Upper lobe of right lung (tissue), 1 donor: ENCODE measurements at places on chromosomes 12 and 14.

- DNase-seq: no peak
These were observed 9.8 kb downstream of the CCER1 start for GRCh38 chr12:90945070-90945649.

DNA sequence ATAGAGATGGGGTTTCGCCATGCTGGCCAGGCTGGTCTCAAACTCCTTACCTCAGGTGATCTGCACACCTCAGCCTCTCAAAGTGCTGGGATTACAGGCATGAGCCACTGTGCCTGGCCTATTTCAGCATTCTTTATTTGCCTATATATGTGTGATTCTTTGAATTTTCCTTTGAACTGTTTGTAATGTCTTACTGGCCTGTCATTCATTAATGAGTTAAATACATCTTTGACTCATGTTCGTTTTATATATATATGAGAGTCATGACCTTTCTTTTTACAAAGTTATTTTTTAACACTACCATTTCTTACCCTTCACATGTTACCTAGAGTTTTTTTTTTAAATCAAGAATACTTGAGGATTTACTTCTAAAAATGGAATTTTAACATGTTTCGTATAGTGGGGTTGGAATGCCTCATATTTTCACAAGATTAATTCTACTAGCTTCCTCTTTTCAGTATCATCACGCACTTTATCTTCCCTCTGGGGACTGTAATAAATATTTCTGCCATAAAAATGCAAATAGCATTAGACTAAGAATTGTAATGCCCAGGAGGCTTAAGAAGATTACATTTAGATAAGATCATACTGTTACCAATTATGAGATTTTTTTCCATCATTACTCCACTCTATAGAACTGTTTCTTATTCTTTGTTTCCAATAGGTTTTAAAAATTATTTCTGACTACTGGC is 66.7 kb downstream of the NTN4 start:
- DNase-seq: no peak

GRCh38 chr12:47904713-47905709 is at the start of gene VDR:
VDR (minus strand) TSS chr12:47904994; CDS start chr12:47879113, 25,881 bp downstream.
- DNase-seq: peak; percentile 92

GRCh38 chr12:43848226-43848507 is 12.3 kb downstream of the TMEM117 start:
- DNase-seq: no peak

GRCh38 chr14:54591461-54591860 is 24.5 kb downstream of the SAMD4A start:
- DNase-seq: no peak

GRCh38 chr14:104291123-104292000 is 153.0 kb downstream of the KIF26A start:
- DNase-seq: peak; percentile 54

GRCh38 chr14:57567220-57567619 is 73.6 kb upstream of the CCDC198 start:
- no peak for DNase-seq

GRCh38 chr14:103372552-103373304 is 12.5 kb upstream of the MARK3 start:
- no peak for DNase-seq

- DNase-seq: no peak
These were observed 863.7 kb downstream of the LRFN5 start for GRCh38 chr14:42470427-42470719.

GRCh38 chr14:54438703-54439102 is 2.5 kb downstream of the CNIH1 start:
- DNase-seq: no peak

- DNase-seq: no peak
These were observed 83.6 kb downstream of the KSR2 start for GRCh38 chr12:117885211-117885610.

DNA sequence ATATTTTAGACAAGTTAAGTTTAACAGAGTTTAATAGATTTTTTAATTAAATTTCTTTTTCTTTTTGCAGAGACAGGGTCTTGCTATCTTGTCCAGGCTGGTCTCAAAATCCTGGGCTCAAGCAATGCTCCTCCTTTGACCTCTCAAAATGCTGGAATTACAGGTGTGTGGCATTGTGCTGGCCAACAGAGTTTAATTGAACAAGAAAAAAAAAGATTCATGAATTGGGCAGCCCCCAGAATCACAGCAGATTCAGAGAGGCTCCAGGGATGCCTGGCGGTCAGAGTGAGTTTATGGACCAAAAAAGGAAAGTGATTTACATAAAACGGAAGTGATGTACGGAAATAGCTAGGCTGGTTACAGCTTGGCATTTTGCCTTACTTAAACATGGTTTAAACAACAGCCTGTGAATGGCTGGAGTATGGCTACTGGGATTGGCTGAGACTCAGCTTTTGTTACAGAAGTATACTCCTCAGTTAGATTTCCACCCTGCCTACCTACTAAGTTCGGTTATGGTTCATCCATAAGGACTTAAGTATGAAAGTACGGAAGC is 14.5 kb upstream of the TESPA1 start:
- DNase-seq: no peak

GRCh38 chr12:122499991-122500684 is 594 bp downstream of the ZCCHC8 start:
- DNase-seq: peak; percentile 76

DNA sequence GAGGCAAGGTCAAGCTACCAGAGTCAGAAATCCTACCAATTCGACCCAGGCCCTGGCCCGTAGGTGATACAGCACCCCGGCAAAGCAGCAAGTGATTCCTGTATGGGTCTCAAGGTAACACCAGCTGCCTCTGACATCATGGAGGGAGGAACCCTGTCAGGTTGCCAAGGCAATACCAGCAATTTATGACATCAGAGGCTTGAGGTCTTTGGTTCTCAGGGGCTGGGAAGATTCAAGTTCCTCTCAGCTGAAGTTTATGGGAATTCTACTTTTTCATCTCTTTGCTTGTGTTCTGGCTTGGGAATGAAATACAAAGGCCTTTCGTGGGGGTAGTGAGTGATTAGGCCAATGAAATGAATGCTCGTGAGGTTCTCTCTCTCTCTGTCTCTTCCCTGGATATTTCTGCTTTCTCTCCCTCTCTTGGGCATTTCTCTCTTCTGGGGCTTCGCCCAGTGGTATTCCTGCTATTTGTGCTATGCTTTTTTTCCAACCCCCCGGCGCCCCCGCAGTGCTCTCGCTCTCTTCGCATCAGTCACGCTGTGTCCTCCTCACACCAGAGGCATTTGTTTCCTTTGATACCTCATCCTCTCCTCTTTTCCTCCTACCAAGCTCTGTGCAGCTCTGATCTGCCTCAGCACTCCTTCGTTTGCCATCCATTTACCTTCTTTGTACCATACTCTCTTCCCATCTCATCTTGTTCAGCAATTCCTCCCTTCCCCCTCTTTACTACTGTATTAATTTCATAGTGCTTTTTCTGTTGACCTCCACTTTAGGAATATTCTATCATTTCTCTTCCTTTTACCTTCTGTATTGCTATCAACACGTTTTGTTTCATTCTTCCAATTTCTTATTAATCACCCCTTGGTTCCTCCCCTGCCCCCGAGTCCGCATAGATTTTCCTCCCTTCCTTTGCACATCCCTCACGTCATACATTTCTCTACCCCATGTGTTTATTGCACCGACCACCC is 2.9 kb downstream of the ZFHX2 start:
- DNase-seq: no peak

DNA sequence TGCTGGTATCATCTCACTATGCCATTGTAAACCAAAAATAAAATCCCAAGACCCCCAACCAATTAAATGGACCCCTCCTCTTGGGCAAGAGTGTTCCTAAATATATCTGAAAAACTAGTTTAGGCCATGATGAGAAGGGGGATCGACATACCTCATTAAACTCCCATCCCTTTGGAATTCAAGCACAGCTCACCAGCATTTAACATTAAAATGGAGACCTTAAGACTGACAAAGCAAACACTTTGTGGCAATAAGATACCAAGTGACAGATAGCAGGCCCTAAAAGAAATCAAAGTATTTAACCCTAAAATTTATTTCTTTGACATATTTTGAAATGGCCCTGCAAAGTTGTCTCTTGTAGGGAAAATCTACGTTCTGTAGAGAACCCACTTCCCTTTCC is 387.9 kb downstream of the KCNH5 start:
- no peak for DNase-seq

GRCh38 chr14:78710963-78711362 is 540.8 kb downstream of the NRXN3 start:
- no peak for DNase-seq

DNA sequence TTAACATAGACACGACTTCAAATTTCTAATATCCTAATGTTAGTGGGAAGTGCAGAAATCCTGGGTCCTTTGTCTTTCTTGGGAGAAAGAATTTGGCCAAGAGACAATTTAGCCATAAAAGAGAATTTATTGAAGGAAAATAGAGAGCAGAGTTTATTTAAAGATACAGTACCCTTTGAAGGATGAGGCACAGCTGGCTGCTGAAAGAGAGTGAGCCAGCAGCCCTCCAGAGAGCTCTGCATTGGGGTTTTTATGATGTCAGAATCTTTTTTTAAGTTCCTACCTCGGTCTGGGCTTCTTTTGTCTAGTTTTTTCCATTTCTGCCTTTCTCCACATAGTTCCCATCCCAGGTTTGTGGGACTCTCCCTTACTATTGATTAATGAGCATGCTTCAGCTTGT is 37.5 kb downstream of the CCER1 start:
- DNase-seq: no peak

DNA sequence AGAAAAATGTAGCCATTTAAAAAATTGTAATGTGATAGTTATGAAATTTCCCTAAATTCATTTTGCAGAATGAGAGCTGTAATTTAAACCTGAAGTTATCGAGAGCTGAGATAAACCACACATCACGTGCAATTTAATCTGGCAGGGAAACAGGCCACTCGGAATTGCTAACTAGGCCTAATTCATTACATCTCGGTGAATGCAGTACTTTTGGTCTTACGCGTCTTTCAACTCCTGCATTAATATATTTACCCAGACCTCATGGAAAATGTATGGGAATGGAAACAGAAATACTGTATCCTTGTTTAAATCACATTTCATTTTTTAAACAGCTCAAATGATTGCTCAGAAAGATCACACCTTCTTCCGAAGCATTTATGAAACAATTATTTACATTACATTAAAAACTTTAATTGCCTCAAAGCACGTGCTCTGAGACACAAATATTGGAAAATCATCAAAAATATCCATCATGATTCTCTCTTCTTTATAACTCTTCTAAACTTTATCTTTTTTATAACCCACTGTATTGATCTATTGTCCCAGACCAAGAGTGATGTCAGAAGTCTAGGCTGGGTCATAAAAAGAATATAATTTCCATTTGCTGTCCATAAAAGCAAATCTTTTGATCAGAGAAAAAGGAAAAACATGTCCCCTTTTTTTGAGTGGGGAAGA is 111.7 kb upstream of the MYL2 start:
- no peak for DNase-seq

DNA sequence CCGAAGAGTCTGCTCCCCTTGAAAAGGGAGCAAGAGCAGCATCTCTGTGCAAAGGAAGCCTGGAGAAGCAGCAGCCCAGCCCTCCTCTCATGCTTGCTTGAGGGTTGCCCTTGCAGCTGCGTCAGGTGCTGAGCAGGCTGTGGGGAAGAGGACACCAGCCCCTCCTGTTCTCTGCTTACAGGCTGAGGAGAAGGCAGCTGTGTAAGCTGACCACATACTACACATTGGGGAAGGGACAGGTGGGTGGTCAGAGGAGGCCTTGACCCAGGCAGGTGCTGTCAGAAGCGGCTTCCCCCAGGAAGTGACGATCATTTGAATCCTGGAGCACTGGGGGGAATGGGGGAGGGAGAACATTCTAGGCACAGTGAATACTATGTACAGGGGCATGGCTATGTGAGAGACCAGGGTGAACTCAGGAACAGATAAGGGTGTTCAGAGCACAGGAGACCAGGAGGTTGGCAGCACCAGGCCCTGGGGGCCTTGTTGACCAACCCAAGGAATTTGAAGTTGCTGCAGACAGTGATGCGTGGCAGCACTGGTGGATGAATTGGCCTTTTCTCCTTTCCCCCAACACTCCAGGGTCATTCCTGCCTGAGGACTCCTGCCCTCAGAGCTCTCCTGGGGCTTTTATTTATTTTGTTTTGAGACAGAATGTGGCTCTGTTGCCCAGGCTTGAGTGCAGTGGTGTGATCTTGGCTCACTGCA is 2.7 kb upstream of the KLC1 start:
- DNase-seq: no peak
